NCI-H2029 (cell line): ENCODE measurements at places on chromosomes 4 and X.

DNA sequence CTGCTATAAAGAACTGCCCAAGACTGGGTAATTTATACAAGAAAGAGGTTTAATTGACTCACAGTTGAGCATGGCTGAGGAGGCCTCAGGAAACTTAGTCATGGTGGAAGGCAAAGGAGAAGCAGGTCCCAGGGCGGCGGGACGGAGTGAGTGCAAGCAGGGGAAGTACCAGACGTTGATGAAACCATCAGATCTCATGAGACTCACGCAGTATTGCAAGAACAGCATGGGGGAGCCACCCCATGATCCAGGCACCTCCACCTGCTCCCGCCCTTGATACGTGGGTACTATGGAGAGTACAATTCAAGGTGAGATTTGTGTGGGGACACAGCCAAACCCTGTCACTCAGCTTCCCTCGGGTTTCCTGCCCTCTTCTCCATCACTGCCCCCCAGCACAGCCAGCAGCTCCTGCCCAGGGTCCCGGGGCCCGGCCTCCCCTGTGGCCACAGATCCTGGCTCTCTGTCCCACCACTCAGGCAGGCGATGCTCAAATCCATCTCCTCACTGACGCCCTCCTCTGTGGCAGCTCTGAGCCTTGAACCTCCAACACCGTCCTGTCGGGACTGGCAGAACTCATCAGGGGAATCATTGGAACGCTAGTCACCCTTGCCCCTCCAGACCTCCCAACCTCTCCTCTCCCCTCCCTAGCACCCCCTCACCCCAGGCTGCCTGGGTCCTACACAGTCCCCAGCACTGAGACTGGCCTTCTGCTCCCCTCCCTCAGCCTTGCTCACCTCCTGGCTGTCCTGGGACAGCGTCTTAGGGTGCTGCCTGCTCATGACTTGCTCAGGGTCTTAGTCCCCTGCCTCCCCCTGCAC, 37.6 kb downstream of the FGFRL1 start:
- no peak for DNase-seq

GRCh38 chr4:3481783-3482393, 18.8 kb downstream of the DOK7 start:
- no peak for DNase-seq

- DNase-seq, result no peak
Measured at GRCh38 chr4:82893942-82894341, 3.0 kb upstream of the SEC31A start.

GRCh38 chr4:18025288-18025687, 3.7 kb upstream of the LCORL start:
- no peak for DNase-seq

- no peak for DNase-seq
Measured at GRCh38 chrX:69321789-69322188, 156.5 kb upstream of the PJA1 start.

DNA sequence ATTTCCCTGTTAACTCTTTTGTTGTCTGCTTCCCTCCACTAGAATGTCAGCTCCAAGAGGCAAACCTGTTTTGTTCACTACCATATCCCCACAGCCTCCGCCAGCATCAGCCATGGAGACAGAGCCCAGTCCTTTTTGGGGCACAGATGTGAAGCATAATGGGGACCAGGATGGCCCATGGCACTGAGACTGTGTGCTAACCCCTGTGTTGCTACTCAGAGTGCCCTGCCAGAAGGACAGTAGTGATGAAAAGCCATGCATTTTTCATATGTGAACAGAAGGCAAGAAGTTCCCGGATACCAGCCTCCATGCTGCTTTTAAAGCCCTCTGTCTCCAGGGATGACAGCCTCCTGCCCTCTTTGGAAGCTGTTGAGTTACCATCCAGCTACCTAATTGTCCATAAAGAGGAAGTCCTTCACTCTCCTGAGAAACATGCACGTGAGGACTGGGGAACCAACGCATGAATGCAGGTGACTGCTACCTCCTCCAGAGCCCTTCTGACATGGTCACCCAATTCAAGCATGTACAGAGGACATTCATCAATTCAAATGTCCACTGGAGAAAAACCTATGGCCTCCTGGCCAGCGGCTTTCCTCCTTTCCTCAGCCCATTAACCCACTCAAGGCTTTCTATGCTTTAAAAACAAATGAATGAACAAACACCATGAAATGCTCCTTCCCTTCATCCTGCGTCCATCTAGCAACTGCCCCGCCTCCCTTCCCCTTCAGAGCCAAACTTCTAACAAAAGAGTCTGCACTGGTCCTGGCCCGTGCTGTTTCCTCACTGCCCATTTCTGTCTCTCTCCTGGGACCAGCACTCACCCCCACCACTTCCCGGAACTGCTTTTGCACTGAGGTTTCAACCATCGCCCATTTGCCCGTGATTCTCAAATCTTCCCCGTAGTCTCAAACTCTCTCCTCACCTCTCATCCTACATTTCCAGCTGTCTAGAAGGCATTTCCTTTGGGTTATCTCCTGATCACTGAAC, 18.0 kb downstream of the PNMA6F start:
- no peak for DNase-seq
